ENCODE measurements at places on chromosomes 11 and 22.
A peak's percentile ranks its signal among the peaks of the same experiment; 100 is the strongest.

DNA sequence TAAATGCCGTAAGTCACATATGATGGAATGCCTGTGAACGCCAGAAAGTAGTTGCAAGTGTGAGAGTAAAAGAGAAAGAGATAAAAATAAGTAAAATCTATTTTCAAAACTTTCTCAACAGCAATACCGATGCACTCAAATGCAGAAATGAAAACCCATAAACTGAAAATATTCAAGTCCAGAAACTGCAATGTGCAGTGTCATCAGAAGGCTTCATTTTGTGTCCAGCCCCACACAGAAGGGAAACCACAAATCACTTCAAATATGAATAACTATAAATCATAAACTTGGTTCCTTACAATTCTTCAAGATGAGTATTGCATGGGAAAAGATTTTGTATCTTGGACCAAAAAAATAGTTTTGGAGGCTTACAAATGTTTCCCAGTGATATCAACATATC, 375.2 kb upstream of the ANO5 start:
- no peak for DNase-seq

GRCh38 chr11:69938206-69938605, 119.0 kb upstream of the FGF3 start:
- no peak for DNase-seq

DNA sequence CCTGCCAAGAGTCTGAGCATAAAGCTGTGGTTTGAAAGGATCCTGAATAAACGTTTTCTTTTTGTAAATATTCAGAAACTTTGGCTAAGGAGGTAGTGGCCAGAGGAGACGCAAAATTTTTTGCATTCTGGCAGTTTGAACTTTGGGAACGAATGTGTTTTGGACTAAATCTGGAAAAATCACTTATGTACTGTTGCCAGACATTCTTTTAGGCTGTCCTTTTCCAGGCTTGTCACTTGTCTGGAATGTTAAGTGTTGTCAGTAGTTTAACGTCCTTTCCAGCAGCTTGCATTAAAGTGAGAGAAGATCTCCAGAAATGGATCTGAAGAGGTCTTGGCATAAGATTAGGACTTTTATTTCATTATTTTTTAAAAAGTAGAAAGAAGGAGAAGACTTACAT, 18.5 kb downstream of the SPECC1L start:
- DNase-seq, result peak; percentile 91

- peak; percentile 56 for DNase-seq
These were observed 24.2 kb downstream of the OR5B17 start for GRCh38 chr11:58334708-58335107.

GRCh38 chr11:121672630-121673487, 220.1 kb upstream of the SORL1-AS1 start:
- peak; percentile 18 for DNase-seq

GRCh38 chr11:132318421-132319157, 948.2 kb downstream of the NTM start:
- peak; percentile 4 for DNase-seq

- DNase-seq, result peak; percentile 89
These were observed 60.0 kb upstream of the PLET1 start for GRCh38 chr11:112320668-112321067.

DNA sequence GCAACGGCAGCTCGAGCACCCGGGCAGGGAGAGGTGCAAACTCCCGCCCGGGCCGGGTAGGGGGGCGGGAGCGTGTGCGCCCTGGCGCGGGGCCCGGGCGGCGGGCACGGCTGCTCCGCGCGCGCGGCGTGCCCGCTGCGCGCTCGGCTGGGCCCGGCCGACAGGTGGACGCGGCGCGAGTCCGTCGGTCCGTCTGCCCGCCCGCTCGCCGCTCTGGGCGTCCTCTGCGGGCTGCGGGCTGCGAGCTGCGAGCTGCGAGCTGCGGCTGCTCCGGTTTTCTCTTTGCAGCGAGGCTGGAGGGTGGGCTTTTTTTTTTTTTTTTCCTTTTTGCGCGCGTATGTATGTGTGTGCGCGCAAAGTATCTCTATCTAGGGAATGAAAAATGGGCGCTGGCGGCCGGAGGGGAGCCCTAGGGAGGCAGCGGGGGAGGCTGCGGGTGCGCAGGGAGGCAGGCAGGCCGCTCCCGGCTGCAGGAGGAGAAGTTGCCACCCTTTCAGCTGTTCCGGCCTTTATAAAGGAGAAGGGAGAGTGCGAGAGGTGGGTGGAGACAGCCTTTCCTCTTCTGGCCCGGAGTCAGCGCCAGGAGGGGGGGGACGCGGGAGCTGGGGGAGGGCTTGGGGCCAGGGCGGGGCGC, at the start of gene PDGFB:
TSS of gene PDGFB (minus strand) at position 487 of the 634 bp plus-strand sequence. CDS start 1,019 bp downstream, outside the sequence.
- no peak for DNase-seq

DNA sequence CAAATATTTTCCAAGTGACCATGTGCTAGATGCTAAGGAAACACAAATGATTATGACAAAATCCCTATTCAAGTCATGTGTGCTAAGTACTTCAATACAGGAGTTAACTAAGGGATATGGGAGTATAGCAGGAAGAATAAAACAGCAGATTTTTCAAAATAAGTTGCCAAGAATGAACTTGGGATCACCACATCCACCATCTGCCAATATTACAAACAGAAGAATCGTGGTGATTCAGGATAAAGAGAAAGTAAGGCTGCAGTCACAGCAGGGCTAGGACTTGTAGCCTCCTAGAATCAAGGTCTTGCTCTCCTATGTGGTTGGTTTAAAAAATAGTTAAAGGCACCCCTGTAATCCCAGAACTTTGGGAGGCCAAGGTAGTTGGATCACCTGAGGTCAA, 34.3 kb downstream of the MRTFA start:
- DNase-seq, result peak; percentile 50

- DNase-seq, result no peak
These were observed 11.6 kb upstream of the OOSP4B start for GRCh38 chr11:60005360-60005759.

Measured in fibroblast of lung (primary cell).